ENCODE measurements at places on chromosomes 6 and 20. TPM values are rescaled to one million over a fixed set of nuclear protein-coding genes. Genes with fewer than 3 reads are reported as not detected.

The NKX2-4 gene
- total RNA-seq: not detected

The MATN4 gene
- not detected for total RNA-seq

The DEFB113 gene
- total RNA-seq: not detected

The KCNB1 gene
- total RNA-seq: 0.08 TPM

The RALY gene
- total RNA-seq: 112 TPM

Data from CD4-positive, alpha-beta T cell (primary cell).